ENCODE measurements at places on chromosomes 16 and 17.

DNA sequence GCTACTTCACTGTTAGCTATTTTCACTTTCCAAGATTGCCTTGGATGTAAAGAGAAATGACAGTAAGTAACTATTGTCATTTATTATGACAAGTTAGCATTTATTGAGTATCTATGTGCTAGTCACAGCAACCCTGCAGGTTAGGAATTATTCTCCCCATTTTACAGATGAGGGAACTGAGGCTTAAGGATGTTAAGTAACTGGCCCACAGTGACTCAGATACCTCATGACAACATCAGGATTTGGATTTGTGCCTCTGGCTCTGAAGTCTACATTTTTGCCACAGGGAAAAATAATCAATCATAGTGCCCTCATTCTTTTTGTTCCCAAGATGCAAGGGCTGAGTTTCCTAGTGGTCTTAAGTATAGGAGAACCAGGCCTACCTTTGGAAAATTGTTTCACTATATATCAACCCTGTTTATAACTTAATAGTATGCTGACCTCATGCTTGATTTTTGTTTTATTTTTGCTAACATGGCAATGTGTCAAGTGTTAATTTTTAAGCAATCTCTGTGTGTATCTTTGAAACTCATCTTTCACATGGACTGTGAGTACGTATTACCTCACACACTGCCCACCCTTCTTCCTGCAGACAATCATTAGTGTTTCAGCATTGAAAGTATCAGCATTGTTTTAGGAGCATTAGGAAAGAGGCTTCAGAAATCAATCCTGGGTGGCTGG lies 105.0 kb downstream of the TANGO6 start:
- DNase-seq = no peak

DNA sequence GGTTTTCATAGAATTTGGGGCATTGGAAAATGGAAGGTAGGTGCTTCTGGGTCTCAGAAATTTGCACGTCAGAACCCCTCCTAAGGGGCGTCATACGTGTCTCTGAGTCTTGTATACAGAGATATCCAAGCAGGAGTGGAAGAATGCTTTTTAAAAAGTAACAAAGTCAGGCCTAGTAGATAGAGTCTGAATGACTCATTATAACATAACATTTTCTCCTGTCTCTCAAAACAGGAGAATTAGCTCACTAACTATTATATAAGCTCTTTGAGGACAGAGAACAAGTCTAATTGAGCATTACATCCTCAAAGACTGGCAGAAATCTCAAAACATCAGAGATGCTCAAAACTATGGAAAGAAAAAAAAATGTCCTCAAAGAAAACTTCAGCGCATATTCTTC lies 86.1 kb upstream of the CCL2 start:
- DNase-seq = no peak

- DNase-seq = no peak
These were observed 23.6 kb downstream of the SEZ6 start for GRCh38 chr17:28982131-28982793.

- no peak for DNase-seq
These were observed 66.7 kb downstream of the MMD start for GRCh38 chr17:55354941-55355340.

DNA sequence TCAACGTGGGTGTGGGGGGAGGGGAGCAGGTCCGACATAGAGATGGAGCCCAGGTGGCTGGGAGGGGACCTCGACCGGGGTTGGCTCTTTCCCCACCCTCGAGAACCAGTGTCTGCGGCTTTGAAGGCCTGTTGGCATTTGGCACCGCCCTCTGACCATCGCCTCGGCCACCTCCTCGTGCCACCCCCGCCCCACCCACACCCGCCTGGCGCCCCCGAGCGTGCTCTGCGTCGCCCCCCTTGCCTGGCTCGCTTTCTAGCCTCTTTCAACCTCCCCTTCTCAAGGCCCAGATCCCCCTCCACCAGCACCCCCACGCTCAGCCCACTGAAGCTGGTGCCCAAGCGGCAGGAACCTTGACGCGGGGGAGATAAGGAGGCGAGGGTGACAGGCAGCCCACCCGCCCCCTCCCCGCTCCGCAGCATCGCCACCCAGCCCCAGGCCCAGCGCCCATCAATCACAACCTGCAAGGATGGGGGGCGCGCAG lies 619 bp downstream of the CACNB1 start:
- DNase-seq = no peak
